Stimulated activated CD8-positive, alpha-beta memory T cell treated with anti-CD3 and anti-CD28 coated beads, Interleukin-12 subunit alpha, Interleukin-12 subunit beta, amount 100 ng/mL, for 1 hour (primary cell): ENCODE measurements at places on chromosomes 6 and 20.

DNA sequence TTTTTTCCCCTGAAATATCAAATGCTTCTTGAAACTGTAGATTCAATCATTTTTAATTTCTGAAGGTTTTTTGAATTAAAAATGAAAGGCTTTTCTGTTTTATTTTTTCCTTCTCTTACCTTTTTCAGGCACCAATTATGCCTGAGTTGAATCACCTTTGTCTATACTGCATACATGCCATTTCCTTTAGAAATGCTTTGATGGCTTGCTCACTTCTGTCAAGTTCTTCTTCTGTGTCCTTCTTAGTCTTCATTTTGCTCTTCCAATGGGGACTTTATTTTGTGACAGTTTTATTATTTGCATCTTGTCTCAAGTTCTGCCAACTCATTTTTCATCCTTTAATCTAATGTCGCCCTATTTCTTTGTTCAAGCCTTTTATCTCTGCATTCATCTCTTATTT, 121.9 kb upstream of the PRL start:
- no peak for DNase-seq

DNA sequence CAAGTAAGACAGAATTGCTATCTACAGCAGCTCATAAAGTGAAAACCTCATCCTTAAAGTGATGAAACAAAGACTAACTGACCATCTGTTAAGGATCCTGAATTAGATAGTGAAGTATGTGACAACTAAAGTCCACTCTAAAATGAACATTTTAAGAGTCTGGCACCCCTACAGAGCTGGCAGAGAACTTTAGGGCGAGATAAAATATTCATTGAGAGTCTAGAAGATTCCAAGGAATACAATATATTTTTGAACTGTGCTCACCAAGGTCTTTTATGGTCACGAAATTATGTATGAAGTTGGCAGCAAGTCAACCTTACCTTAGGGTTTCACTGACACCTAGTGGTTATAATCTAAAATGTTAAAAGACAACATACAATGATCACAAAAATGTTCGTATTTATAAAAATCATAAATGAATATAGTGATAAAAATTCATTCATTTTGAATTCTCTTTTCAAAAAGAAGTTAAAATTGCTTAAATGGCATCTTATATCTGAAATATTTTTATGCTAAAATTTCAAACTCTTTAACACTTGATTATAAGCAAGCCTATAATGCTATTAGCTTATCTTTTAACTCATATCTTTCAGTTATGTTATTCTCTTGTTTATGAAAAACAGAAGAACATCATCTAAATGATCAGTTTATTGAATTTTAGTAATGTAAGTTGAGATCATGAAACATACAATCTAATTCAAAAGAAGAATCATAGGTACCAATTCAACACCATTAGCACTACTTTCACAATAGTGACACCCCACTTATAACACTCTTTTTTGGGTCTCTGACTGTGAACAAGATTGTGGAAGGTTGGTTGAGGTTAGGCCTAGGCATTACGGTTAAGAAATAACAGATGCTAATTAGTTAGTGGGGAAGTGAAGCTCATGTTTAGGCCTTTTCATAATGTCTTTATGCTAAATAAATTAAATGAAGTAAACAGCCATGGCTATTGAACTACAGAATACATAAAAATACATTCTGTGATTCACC, 27.5 kb downstream of the RSPH3 start:
- no peak for DNase-seq

DNA sequence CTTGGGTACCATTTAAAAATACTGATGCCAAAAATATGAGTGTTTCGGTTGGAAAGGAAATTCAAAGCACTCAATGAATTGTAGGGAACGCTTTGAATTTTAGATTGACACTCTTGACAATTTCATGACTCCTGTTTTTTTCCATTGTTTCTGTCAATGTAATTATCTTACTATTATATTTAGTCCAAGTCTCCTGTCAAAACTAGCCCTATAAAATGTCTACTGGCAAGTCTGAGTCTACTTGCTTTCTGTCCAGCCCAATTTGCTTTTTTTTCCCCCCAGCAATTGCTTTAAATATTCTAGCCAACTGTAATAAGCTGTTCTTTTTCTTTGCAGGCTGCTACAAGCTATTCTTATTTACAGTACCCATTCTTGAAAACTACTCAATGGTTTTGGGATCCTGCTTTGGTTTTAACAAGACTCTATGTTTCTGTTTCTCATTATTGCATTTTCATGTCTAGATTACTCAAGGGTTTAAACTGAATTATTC, 1103.9 kb upstream of the GJE1 start:
- no peak for DNase-seq

DNA sequence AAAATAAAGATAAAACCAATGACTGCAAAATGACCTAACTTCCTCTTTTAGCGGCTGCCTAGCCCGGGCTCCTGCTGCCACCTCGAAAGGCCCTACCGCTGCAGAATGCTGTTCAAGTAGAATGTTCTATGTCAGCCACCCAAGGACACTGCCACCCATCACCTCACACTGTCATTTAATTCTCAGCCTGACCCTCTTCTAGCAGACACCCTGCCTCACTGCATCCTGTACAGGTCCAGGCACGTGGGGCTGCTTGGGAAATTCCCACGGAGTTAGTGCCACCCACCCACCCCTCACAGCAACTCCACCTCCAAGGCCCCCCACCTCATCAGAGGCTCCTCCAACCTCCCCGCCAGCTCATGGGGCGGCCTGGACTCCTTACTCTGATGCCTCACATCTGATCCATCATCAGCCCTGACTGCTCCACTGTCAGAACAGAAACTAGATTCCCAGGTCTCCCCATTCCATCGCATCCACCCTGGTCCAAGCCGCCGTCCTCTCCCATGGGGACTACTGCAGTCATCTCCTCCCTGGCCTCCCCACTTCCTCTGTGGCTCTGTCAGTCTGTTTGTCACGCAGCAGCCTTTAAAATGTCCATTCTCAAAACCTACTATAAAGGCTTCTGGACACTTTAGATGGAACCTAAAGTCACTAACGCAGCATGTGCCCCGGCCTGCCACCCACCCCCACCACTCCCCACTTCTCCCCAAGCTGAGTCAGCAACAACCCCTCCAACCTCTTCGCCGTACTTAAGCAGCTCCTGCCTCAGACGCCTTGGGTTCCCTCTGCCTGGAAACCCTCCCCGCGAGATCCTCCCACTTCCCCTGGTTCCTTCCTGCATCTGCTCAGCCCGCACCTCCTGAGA, 17.0 kb downstream of the NFATC2 start:
- peak; percentile 15 for DNase-seq

GRCh38 chr6:137522198-137522798, 28.1 kb upstream of the OLIG3 start:
- DNase-seq = no peak

DNA sequence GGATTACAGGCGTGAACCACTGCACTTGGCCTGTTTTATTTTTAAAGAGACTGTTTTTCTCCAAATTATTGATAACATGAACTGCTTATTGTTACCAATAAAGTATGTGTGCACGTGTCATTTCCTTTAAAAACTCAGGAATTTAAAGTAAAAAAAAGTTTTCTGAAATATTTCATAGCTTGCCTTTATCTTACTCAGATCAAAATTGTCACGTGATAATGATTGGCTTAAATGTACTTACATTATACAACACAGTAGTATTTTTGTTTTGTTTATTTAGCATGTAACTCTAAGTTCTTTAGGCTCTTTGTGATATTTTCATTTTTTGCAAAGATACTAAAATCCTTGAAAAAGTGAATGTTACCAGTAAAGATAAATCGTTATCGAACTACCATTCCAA, 174.1 kb downstream of the ZFAND3 start:
- no peak for DNase-seq

DNA sequence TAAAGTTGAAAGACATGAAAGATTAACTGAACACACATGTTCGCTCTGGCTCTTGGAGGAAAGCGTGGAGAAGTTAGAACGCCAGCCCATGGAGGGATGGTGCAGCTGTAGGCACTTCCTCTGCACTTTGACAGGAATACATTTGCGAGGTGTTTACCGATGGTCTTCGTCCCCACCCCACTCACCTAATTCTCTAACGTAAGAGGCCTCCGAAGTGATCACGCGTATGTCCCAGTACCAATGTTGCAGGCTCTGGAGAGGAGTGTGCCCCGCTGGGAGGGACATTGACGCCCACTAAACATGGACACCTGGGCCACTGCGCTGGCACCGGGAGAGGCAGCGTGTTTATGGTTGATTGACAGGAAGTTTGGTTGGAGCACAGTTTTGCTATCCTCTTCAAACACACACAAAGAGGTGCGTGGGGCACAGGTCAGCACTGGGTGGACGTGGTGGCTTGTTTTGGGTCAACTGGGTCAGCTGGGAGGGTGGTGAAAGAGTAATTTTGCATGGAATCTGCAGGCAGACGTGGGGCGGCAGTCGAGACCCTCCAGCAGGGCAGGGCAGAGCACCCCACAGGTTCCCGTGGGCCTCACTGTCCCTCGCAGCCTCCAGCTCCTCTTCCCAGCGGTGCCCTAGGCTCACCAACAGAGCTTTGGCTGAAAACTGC, 110.1 kb downstream of the DLL1 start:
- no peak for DNase-seq

DNA sequence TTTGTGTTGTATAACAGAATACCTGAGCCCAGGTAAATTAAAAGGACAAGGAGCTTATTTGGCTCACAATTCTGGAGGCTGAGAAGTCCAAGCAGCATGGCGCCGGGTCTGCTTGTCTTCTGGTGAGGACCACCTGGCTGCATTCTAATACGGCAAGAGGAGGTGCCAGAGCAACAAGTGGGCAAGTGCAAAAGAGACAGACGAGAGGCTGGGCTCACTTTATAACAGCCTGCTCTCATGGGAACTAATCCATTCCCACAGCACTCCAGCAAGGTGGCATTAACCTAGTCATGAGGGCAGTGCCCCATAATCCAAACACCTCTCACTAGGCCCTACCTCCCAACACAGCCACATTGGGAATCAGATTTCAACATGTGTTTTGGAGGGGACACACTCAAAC, 12.9 kb downstream of the PACSIN1 start:
- DNase-seq = no peak

DNA sequence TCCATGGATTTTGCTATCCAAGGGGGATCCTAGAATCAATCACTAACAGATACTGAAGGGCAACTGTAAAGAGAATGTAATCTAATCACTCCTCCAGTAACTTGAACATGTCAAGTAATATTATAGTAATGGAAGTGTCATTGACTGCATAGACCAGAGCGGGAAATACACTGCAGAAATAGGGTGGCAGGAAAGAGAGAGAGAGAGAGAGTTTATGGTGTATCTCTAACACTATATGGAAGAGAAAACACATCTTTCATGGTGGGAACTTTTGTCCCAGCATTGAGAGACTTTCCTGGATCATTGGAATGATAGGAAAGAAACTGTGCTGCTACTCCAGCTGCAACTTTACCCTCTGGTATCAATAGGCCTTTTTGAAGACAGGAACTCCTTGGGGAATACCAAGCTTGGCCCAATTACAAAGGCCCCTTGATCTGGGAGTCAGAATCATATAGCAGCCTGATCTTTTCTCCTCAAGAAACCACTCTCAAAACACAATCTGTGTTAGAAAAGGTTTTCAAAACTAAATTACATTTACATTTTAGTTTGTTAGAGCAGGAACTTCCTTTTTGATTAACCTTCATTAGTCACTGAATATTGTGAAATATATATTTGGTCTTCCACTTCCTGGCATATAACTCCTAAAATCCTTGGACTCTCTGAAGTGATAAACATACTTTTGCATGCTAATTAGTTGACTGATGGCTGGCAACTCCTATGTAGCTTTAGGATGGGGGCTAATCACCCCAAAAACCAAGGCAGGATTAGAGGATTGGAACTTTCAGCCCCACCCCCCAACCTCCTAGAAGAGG, 29.5 kb upstream of the RNGTT start:
- no peak for DNase-seq

GRCh38 chr6:105771313-105771970, 314.7 kb upstream of the PRDM1 start:
- DNase-seq = no peak

GRCh38 chr6:54937371-54937770, 90.8 kb downstream of the FAM83B start:
- no peak for DNase-seq
